ENCODE measurements at places on chromosomes 4 and X. TPM values are rescaled to one million over a fixed set of nuclear protein-coding genes. Genes with fewer than 3 reads are reported as not detected.

LAP3 gene
- total RNA-seq: 78.7 TPM

IL13RA2 gene
- total RNA-seq: not detected

GPR173 gene
- not detected for total RNA-seq

CXCL13 gene
- 2.4 TPM for total RNA-seq

HS3ST1 gene
- total RNA-seq: 2.4 TPM

DNA sequence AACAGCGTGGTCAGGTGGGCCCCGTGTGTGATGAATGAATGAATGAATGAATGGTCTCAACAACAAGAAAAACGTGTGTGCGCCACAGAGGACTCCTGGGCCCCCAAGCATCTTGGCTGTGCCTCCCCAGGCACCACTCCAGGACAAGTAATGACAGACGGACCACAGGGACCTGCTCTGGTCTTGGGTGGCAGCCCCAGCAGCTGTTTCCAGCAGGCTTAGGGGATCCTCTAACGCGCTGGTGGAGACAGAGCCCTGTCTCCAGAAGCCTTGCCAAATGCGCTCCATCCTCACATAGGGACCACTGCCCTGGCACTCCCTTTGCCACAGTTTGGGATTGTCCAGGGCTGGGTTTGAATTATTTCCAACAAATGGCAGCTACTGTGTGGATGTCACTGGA is 39.1 kb downstream of the PSAPL1 start:
- no peak for DNase-seq

- no peak for DNase-seq
These were observed 1.8 kb upstream of the GPR82 start for GRCh38 chrX:41722214-41722613.

- DNase-seq: no peak
These were observed 180.0 kb downstream of the NKX6-1 start for GRCh38 chr4:84319124-84319523.

DNA sequence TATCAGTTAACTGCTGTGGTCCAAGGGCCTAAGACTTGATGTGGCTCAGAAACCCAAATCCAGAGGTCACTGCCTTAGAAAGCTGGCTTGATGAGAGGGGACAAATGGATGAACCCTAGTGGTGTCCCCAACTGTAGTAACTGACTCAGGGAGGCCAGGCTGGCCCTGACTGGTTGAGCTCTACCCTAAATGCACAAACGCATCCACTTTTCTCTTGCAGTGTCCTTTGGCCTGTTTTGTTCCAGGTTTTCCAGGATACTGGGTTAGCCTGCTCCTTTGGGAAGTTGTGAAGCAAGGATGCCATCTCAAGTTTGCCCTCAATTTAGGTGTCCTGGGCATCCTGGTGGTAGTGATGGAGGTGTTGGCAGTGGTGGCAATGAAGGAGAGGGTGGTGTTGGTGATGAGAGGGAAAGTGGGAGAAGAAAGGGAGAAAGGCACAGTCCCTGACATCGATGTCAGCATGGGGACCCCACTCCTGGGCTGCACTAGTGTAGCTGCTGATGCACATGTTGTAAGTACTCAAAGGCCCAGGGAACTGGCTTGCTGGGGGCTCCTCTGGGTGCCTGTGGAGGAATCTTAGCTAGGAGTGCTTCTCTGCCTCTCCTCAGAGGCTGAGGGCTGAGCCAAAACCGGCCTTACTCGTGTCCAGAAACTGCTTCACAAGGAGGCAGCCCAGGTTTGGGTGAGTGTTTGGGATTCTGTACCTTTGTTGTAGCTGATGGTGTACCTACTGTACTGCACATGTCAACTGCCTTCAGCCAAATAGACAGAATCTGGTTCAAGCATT is 2.9 kb upstream of the HAND2 start:
- peak; percentile 48 for DNase-seq

DNA sequence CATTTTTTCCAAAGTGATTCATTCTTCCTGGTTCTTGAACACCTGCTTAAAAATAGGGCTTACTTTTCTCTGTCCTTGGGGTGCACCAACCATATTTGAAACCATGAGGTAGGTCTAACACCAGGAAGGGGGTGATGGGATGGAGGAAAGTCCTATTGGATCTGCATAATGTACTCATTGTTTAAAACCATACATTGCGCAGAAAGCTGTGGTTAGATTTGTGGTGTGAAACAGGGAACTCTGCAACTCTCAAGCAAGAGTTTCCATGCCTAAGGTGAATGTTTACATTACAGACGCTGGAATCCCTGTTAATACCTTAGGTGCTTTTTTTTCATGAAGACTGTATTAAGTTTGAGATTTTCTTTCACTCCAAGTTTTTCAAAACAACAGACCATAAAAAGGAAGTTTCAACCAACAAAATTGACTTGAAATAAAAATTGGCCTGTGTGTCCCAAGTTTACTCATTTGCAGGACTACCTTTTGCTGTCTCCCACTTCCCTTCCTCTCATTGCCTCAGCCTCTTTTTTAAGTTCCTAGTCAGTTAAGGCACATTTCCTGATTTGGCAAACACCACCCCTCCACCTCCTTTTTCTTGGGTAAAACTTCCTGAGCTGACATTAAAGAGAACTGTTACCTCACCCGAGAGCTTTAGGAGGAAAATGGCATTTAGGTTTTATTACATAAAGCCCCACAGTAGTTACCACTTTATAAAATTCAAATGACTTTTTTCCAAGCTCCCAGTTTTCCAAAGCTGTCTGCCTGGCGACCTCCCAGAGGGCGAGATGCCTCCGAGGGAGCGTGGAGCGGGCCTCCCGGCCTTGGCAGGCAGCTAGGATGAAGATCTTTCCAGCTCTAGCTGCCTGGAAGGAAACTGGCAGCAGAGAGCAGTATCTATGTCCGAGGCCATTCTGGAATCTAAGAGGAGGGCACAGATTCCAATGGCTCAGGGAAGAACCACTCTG is 47.9 kb upstream of the RBPJ start:
- DNase-seq: peak; percentile 44

GRCh38 chr4:6393544-6394475 is 78.6 kb downstream of the PPP2R2C start:
- DNase-seq: no peak

GRCh38 chr4:149005191-149005590 is 563.0 kb upstream of the NR3C2 start:
- no peak for DNase-seq

DNA sequence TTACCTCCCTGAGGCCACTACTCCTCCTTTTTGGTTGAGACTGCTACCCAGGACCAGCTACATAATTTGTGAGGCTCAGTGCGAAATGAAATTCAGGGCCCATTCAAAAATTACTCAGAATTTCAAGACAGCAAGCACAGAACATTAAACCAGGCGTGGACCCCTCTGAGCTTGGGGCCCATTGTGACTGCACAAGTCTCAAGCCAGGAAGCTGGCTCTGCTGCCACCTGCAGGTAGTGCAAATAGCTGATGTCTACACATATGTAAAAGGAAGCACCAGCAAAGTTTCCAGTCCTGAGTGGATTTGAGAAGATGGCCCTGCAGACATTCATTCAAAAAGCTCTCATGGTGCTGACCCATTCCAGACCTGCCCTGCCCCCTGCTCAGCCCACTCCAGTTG is 213.4 kb upstream of the LNX1 start:
- DNase-seq: no peak

DNA sequence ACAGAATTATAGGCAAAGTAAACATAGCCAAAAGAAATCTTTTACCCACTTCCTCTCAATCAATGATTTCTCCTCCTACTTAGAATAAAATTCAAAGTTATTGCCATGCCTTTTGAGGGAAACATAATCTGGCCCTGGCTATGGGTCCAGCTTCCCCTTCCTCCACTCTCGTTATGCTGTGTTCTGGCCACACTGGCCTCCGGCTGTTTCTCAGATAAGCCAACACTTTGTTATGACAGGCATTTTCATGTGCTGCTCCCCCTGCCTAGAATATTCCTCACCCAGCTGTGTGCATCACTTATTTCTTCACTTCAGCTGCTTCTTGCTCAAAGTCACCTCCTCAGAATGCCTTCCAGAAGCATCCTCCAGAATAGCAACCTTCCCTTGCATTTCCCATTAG is 386.6 kb upstream of the AADAT start:
- no peak for DNase-seq

DNA sequence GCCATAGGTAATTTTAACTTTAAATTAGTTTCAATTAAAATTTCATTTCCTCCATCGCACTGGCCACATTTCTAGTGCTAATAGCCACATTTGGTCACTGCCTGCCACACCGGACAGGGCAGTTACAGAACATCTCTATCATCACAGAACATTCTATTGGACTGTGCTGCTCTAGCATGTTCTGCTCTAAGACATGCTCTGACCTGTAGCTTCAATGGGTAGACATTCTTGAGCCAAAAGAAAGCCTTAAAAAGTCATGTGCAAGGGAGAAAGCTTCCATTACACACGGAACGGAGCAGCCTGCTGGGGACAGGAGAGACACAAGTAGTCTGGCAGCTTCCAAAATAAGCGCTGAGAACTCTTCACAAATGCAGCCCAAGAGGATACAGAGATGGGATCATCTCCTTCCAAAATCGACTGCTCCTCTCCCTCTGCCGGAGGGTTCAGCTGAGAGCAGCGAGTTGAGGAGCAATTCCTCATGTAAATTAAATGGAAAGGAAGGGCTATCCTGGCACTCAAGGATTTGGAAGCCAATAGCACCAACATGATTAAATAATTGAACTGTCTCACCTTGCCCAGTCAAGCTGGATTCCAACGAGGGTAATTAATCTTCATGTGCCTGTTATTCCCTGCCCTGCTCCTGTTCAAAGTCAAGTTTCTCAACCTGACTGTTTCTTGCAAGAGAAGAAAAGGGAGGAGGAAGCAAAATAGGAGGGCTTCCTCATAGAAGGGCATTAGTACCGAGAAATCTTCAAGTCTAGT is 336.4 kb upstream of the NOCT start:
- DNase-seq: peak; percentile 65

GRCh38 chrX:101357166-101357795 is 8.7 kb upstream of the TIMM8A start:
- no peak for DNase-seq

DNA sequence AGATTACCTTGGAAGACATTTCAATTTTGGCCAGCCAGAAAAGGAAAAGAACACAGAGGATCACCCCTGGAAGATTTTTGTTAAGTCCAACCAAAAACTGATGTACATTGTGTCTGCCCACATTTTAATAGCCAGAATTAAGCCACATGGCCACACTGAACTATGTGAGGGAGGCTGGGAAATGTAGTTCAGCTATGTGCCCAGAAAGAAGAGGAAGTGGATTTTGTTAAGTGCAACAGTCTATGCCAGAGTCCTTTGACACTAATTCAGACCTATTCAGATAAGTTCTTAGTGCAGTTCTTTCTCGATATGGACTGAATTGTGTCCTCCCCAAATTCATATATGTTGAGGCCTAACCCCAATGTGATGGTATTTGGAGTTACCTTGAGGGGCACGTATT is 18.4 kb downstream of the PRPS1 start:
- no peak for DNase-seq

GRCh38 chr4:14865804-14866203 is 136.5 kb upstream of the CPEB2 start:
- no peak for DNase-seq

- DNase-seq: no peak
These were observed 17.5 kb downstream of the PRSS12 start for GRCh38 chr4:118335324-118335723.

DNA sequence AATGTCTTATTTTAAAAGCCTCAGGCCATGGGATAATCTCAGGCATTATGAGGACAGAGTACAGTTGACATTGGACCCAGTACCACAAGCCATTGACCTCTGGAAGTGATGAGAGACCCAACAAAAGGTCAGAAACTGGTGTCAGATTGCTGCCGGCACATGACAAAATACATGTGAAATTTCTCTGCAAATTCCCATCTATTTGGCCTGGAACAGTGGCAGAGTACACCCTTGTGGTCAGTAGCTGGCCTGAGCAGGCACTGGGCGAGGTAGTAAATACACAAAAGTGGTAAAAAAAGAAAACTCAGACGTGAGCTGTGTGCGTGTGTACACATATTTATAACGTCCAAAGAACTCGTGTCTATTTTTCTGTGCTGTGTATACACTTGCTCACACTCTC is 155.5 kb downstream of the DHX15 start:
- no peak for DNase-seq

DNA sequence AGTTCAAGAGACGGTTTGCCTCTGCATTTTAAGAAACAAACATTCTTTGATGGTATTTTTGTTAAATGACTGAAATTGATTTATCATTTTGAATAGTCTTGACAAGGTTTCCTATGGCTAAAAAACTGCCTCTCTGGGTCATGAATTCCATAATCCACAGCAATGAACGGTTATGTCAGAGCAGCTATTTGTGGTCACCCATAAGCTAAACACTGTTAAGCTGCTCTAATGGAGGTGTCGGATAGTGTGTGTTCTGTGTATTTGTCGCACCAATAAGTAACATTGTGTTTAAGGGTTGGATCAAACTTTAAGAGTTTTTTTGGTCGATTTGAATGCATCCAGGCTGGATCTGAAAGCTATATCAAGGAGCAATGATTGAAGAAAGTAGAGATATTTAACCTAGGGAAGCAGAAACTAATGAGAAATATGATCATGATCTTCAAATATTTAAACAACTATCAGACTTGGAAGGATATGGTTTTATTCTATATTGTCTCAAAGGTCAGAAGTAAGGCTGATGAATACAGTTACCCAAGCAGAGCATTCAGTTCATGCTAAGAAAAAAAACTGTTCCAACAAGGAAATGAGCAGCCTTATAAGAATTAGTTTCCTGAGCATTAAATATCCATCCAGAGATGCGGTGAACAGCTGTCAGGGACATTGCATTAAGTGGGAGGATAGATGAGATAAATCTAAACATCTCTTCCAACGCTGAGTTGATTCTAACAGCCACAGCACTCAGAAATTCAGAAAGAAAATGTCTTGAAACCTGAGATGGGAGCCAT is 232.3 kb upstream of the RPS6KA3 start:
- no peak for DNase-seq

GRCh38 chr4:47791965-47792364 is 45.9 kb downstream of the CORIN start:
- DNase-seq: peak; percentile 53

DNA sequence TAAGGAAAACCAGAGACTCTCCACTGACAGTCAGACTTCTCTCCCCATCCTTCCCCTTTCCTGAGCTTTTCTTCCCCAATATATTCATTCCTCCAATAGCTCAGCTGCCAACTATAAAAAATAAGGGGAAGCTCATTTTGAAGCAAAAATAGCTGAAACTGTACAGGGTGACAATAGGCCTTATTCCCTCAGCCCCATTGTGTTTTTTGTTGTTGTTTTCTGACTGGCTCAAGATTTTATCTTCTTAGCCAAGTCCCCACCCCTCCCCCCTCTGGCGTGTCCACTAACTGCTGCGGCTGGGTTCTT is 26.2 kb downstream of the PRPS1 start:
- DNase-seq: no peak

DNA sequence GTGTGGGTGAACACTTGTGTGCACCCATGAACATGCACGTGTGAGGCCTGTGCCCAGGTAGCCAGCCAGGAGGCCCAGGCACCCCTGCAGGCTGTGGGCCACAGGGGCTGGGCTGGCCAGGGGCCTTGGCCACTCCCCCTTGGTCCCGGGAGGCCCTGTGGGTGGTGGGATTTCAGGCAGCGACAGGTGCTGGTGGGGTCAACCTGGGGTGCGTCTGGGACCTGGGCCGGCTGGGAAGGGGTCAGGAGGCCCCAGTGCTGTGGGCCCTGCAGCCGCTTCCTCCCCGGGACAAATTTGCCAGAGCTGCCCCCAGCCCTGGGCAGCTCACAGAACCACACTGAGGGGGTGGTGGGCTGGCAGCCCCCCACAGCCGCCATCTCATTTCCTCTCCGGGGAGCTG is 7.9 kb downstream of the FGFRL1 start:
- no peak for DNase-seq
